NCI-H1436 (cell line): ENCODE measurements at places on chromosomes 5 and 9.

DNA sequence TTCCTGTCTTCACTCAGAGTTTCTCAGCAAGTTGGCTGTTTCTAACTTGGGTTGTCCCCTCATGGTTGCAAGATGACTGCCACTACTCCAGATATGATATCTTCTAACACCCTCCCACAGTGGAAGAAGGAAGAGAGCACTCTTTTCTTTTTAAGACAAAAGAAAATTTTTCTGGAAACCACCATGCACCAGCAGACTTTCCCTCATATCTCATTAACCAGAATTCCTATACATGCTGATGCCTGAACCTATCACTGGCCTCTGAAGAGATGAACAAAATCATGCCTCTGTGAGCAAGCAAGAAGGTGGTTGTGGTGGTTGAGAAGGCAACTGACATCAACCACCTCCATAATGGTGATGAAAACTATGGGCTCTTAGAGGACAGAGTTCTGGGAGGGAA is 56.8 kb downstream of the FEM1C start:
- DNase-seq: no peak

DNA sequence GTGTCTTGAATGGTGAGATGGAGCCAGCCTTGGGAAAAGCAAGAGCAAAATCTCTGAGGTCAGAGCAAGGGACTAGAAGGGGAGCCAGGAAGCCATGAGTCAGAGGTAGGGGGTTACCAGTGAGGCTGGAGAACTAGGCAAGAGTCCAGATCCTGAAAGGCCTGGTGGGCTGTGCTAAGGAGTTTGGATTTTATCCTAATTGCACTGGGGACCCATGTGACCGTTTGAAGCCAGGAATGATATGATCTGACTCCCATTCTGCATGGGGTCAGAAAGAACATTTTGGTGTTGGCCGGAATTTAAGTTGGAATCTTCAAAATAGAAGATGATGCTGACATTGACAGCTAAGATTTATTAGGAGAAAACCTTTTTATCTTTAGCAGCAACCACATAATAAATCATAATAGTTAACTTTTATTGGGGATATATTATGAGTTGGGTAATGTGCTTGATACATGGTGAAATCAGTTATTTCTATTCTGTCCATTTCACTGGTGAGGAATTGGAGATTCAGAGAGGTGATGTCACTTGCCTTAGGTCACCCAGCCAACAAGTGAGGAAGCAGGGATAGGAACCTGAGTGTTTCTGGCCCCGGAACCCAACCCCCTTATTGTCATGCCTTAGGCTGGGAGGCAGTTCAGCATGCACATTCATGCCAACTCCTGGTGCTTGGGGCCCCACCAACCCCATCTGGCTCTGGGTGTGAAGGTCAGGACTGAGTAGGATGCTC is 61.5 kb upstream of the RARS1 start:
- no peak for DNase-seq

DNA sequence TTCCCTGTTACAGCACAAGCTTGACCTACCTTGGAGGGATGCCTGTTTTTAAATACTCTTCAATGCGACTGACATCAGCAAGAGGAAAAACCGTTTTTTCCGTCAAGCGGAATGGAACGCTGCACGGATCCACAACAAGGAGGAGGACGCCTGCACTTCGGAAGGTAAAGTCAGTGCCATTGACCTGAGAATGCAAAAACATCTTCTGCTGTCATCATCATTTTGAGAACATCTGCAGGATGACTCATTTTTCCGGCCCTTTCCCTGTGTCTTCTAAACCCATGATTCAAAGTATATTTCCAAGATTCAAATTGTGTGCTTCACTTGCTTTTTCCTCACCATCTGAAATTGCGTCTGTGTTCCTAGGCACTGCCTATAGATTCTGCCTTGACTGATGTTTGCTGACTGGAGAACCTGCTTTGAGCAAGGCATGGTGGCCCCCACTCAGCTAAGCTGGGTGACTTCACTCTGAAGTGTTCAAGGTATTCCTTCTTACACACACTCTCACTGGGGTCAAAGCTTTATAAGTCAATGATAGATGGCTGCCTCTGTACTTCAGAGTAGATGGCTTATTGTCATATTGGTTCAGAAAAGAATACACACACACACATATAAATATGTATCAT is 78.1 kb downstream of the CEMIP2 start:
- DNase-seq: no peak

GRCh38 chr5:149732324-149733128 is 2.4 kb downstream of the PPARGC1B start:
- DNase-seq: no peak

DNA sequence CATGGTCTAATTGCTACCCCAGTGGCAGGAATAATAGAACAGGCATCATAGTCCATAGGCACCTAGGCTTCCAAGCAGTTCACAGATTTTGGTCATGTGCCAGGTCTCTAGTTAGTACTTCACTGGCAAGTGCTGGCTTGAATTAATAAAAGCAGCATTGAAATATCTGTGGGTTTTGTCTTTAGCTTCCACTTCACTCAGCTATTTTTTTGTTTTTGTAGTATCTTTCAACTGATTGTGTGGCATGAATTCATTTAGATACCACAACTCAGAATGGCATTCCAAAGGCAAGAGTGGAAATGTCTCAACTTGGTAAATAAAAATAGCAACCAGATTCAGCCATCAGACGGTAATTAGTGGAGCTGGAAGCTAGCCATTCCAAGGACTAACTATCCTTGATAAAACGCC is 27.9 kb upstream of the ITGA2 start:
- peak; percentile 2 for DNase-seq

DNA sequence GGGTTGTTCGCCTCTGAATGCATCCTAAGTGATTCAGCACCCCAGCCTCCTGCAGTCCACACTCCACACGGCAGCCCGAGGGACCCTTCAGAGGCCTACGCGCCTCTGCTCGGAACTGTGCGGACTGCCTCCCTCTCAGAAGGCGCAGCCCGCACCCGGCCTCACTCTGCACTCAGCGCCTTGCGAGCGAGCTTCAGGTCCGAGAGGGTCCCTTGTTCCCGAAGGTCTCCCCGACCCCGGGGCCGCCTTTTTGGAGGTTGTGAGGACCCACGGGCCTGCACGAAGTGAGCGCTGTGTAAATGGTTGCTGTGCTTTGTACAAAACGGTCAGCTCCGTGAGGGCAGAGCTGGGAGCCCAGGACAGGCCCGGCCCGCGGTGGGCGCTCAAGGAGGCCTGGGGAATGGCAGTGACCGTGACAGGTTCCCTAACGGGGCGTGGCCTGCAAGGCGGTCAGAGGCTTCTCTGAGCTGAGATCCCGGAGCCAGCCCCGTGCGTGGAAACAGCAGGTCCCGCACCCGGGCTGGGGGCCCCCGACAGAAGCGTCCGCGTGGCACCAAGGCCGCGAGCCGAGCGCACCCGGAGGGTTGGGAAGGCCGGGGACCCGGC is 698 bp upstream of the CACNA1B start:
- no peak for DNase-seq

DNA sequence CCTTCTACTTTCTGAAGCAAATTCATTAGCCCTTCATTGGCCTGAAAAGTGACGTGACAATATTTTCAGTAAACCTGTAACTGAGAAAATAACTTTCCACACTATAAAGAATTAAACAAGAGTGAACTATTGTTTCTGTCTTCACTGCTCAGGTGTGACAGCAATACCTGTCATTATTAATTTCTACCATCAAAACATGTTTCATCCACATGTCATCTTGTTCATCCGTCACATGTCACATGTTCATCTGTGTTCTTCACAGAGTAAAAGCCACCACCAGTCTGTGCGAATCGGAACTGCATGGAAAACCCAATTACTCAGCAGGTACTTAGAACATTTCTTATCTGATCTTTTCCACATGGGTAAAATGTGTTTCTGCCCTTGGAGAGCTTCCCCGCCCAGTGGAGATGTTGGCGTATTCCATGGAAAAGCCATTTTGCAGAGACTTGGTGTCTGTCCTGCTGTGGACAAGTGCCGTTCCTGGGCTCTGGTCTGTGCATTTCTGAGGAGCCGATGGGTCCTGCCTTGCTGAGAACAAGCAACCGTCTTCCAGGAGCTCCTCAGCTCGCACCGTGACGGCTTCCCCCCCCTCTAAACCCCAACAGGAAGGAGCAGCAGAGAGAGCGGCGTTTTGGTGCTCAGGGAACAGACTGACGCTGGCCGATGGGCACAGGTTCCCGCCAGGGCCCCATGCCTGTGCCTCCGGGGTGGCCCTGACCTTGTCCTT is 10.6 kb upstream of the EXOC3 start:
- DNase-seq: no peak

- no peak for DNase-seq
Observed at GRCh38 chr5:3853362-3853761, 257.7 kb downstream of the IRX1 start.

DNA sequence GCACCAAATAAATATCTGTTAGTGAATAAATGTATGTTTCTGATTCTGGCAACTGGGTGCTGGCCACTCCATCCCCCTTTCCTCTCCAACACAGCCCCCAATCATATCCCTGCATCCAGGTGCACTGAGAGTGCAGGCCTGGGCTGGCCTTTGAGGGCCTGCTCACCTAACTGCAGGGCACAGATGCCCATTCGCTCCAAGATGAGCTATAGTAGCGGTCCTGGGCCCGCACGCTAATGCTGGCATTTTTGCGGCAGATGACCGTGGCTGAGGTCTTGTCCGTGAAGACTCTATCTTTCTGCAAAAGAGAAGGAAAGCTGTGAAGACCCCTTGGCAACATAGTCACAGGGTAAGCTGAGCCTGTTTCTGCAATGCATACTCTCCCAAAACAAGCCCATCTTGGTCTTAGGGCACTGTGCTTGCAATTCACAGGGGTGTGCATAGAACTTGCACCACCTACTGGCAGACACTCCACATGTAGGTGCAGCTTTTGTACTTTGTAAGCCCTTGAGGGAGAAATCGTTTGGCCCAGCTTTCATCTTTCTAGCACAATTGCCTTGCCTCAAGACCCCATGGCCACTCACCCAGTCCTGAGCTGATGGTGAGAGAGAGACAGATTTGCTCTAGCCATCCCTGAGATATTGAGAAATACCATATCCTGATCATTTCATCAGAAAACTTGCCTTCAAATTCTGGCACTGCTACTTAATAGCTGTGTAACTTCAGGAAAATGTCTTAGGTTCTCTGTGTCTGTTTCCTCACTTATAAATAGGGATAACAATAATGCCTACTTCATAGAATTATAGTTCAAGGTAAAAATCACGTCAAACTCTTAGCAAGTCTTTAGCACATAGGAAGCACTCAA is 13.5 kb downstream of the IL12B start:
- DNase-seq: peak; percentile 35

DNA sequence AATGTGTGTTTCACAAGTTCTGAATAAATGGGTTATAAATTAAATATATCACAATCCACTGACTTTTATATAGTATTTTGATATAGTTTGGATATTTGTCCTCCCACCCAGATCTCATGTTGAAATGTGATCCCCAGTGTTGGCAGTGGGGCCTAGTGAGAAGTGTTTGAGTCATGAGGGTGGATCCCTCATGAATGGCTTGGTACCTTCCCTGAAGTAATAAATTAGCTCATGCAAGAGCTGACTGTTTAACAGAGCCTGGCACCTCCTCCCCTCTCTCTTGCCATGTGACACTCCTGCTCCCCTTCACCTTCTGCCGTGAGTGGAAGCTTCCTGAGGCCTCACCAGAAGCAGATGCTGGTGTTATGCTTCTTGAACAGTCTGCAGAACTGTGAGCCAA is 127.9 kb upstream of the PALM2AKAP2 start:
- no peak for DNase-seq

GRCh38 chr5:68818057-68818695 is 275.6 kb upstream of the SLC30A5 start:
- DNase-seq: no peak

GRCh38 chr9:18274693-18275092 is 199.3 kb upstream of the ADAMTSL1 start:
- DNase-seq: no peak

DNA sequence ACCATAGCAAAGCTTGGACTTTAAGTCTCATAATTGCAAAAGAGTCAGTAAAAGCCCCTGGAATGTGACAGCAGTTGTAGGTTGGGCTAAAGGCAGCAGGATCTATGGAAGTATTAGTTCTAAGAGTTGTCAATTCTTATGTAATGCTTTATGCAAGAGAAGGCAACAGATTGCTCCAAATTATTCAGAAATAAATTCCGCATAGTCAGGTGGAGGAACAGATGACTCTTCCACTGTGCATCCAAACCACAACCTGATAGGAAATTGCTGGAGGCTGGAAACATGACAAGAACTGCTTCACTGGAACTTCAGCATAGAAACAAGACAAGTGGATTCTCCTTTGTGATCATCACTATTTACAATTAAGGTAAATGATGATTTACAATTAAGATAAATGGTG is 101.0 kb downstream of the STARD4 start:
- no peak for DNase-seq

- DNase-seq: no peak
Observed at GRCh38 chr9:89632192-89632733, 27.5 kb downstream of the GADD45G start.

DNA sequence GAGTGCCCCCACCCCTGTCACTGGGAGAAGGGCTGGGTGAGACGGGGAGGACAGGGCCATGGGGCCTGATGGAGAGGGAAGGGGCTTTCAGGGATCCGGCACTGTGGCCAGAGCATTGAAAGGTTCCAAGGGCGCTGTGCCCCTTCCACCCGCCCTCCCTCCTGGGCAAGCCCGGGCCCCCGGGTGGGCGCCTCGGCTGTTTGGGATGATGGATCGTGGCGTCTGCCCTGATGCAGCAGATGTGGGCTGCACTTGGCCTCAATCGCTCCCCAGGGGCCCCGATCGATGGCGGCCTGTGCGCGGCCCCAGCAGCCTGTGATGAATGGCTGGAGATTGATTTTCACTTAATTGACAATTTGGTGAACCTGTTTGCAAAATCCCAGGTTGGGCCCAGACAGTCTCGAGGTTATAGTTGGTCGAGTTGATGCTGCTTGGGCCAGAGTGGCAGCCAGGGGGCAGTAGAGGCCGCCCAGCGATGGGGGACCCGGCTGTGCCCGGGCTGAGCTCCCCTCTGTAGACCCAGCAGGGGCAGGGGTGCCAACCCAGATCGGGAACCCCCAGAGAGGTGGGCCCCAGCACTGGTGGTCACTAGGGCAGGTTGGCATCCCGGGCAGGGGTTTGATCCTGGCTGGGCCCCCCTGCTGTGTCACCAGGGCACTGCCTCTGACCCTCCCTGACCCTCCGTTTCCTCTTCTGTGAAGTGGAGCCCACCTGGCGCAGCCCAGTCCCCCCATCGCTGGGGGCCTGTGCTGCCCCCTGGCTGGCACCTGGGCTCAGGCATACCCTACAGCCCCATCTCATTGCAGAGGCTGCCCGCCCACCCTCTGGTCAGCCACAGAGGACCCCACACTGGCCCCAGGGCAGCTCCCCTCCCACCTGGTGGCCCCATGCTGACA is 34.7 kb downstream of the LHX3 start:
- peak; percentile 15 for DNase-seq

DNA sequence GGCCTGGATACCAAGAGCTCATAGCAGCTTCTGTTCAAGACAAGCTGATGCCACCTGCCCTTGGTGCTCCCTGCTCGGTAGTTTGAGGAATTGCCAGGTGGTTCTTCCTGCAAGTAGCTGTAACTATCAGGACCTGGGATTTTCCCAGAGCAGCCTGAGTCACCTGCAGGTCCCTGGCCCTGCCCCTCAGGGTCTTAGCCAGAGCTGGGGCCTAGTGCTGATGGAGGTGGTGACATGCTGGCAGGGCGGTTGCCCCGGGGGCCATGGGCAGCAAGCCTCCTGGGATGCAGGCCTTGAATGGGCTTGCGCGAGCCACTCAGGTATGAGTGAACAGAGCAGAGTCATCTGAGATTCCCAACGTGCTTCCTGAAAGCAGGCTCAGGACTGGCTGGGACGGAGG is 262.3 kb downstream of the HSPA4 start:
- no peak for DNase-seq
